IMR-90 (cell line): ENCODE measurements at places on chromosomes 16 and 17. TPM values are rescaled to one million over a fixed set of nuclear protein-coding genes. Genes with fewer than 3 reads are reported as not detected.

The ABCC3 gene
- polyA plus RNA-seq: 6.0 and 6.6 TPM in 2 replicates

DNA sequence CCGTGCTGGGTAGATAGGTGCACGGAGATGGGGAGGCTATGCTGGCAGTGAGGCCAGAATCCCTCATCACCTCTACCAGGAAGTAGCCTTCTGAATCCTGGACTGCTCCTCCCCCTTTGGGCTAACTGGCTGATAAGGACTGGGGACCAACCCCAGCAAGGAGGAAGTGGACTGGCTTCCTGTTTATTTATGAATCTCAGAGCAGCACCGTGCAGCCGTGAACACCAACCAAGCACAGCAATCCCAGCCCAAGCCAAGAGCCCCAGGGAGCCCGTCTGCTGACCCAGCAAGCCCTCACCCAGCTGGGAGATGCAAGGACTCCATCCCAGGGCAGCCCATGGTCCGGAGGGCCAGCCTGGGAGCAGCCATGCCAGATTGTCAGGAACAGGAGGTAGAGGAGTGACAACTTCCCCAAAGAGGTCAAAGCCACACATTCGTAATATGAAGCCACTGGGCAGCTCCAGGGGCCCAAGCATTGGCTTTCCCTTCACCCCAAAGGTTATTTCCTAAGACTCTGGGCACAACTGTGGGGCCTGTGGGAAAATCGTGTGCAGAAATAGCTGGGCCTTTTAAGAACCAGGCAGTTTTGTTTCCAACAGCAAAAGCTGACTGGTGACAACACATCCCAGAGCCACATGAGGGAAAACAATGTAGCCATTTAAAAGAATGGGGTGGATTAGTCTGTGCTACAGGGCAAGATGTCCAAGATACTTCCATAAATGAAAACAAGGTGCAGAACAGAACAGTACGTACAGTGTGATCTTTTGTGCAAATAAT, 23.9 kb downstream of the PHB1 start:
- DNase-seq: no peak

DNA sequence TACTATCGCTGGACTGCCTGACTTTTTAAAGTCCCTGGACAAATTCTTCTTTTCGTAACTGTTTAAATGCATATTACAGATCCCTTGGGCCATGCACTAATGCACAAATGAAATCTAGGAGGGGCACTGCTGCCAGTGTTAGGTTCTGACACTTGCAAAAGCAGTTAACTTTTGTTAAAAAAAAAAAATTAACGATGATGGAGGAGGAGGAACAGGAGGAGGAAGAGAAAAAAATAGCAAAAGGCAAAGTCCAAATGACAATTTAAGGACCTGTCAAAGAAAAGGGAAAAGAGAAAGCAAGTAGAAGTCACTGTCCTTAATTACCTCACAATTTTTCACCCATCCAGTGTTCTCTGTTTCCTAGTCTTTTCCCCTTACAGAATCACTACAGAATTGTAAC, 97.8 kb upstream of the CORO6 start:
- no peak for DNase-seq

The MYO19 gene
- 52.3 and 55.6 TPM in 2 replicates for polyA plus RNA-seq

DNA sequence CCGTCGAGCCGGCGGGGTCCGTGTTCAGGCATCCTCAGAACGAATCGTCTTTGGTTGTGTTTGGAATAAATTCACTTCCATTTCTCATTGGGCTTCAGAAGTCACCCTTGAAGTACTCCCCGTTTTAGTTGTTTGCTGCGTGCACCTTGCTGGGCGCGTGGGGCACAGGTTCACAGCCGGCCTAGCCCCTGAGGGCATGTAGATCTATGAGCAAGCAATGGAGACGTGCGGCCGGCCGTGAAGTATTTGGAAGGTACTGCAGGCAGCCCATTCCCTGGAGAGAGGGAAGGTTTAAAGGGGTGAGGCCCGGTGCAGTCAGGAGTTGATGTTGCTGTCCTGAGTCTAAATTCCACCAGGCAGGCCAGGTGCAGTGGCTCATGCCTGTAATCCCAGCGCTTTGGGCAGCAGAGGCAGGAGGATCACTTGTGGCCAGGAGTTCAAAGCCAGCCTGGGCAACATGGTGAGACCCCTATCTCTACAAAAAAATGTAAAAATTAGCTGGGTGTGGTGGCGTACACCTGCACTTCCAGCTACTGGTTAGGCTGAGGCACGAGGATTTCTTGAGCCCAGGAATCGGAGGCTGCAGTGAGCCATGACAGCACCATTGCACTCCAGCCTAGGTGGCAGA, 714 bp downstream of the ACSF3 start:
- DNase-seq: no peak

DNA sequence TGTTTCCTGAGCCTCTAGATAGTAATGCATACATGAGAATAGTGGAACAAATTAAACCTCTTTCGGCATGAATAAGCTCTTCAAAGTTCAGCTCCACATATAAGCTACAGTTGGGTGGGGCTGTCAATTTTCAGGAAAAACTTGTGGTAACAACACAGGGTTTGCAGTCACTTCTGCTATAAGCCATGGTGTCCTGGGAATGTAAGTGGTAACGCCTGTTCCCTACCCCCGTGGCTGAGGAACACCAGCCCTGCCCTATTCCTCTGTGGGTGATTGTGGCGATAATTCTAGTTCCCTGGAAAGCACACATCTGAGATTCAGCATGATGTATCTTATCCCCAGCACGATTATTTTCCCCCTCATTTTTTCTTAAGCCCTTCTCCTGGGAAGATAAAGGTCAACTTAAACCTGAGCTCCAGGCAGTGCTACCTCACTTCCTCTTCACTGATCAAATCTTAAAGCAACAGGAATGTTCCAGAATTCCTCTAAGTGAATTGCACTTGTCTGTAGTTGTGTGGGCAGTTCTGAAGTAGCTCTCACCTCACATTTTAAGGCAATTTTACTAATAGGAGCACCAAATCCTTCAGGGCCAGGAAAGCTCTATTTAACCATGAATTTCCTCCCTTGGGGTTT, 500.7 kb upstream of the HSBP1 start:
- DNase-seq: no peak

DNA sequence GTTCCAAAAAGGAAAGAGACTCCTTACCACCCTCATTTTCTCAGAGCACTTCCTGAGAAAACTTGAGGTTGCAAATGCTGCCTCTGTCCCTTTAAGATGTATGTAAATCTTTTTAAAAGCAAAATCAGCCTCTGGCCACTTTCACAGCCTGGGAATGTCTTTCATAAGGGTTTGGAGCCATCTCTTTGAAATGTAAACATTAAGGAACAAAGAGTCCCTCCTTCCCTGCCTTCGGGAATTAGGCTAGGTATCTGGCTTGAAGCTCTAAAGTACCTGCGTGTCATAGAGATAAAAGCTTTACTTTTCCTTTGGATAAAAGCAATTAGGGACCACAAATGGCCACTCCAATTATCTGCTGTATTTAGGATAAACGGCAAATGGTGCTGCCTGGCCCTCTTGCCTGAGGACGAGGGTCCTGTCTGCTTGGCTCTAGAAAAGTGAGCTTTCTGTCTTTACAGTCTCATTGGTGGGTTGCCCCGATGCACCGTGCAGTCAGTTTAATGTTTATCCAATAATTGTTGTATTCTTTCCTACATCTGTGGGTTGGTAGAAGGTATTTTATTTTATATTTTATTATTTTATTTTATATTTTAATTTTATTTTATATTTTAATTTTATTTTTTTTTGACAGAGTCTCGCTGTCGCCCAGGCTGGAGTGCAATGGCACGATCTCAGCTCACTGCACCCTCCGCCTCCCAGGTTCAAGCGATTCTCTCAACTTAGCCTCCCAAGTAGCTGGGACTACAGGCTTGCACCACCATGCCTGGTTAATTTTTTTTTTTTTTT, 23.9 kb downstream of the NLRC3 start:
- DNase-seq: peak; percentile 4

- DNase-seq: no peak
Observed at GRCh38 chr17:4184811-4185210, 41.8 kb downstream of the CYB5D2 start.

- DNase-seq: no peak
Observed at GRCh38 chr17:50571681-50572080, 11.2 kb downstream of the CACNA1G start.

The CES3 gene
- 0.03 and 0.06 TPM in 2 replicates for polyA plus RNA-seq

DNA sequence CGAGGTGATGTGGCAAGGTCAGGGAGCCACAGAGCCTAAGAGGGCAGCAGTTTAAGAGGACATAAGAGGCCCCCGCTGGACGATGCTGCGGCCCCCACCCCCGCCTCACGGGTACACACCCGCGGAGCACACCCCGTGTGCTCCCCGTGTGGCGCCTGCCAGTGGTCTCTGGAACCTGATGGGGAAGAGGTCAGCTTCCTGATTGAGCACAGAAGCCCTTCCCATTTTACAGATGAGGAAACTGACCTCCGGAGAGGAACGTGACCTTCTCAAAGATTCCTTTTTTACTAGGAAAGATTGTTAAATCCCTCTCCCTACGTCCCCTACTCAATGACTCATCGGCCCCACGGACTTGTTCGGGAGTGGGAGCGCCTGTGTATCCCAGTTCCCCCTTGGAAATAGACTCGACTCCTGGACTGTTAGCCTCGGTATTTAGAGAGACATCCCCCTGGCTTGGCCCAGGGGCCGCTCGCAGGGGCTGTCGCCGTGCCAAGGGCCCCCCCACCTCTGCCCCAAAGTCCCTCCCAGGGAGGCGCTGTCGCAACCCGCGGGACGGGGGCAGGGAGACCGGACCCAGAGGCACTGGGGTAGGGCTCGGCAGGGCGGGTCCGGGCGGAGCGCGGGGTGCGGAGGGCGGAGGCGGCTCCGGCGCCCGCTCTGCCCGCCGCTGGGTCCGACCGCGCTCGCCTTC, at the start of gene ABCC3:
Gene ABCC3 (plus strand): TSS at position 658 of the 691 bp plus-strand sequence. CDS start 56 bp downstream, outside the sequence.
- no peak for DNase-seq

The KIF2B gene
- not detected in 2 replicates for polyA plus RNA-seq

GRCh38 chr17:38444151-38444550, 15.9 kb downstream of the ARHGAP23 start:
- peak; percentile 63 for DNase-seq

The PLLP gene
- 0.05 TPM in 1 of 2 replicates, not detected in the other for polyA plus RNA-seq

- DNase-seq: no peak
Observed at GRCh38 chr17:57910462-57911420, 44.5 kb downstream of the CUEDC1 start.

The ABCC11 gene
- polyA plus RNA-seq: 0.06 and 0.09 TPM in 2 replicates

GRCh38 chr17:8360260-8360659, 16.2 kb downstream of the KRABD2 start:
- DNase-seq: no peak

The SLC13A2 gene
- polyA plus RNA-seq: not detected in 2 replicates

DNA sequence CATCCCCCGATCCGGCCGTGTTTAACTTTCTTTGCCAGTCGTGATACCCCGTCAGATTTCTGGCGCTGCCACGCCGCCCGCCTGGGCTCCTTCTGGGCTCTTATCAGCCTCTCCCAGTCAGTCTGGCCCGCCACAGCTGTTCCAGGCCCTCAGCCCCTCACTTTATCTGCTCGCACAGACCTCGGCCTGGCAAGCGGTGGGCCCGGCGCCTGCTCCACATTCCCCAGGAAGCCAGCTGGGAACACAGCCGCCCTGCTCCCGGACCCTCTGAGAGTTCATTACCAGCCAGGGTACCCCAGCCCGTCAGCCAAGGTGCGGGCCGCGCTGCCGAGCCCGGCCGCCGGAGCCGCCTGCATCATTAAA, 157.5 kb downstream of the ZNF423 start:
- no peak for DNase-seq

DNA sequence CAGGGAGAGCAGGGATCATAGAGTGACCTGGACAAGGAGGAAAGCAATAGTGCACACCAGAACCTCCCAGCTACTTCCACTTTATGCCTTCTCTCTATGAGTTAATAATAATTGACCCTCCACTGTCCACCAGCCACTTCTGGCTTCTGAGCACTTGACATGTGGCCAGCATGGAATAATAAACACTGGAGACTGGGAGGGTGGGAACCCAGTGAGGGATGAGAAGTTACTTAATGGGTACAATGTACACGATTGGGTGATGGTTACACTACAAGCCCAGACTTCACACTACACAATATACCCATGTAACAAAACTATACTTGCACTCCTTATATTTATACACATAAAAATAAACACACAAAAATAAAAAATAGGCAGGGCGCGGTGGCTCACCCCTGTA, 11.4 kb downstream of the CDC42EP4 start:
- DNase-seq: no peak

DNA sequence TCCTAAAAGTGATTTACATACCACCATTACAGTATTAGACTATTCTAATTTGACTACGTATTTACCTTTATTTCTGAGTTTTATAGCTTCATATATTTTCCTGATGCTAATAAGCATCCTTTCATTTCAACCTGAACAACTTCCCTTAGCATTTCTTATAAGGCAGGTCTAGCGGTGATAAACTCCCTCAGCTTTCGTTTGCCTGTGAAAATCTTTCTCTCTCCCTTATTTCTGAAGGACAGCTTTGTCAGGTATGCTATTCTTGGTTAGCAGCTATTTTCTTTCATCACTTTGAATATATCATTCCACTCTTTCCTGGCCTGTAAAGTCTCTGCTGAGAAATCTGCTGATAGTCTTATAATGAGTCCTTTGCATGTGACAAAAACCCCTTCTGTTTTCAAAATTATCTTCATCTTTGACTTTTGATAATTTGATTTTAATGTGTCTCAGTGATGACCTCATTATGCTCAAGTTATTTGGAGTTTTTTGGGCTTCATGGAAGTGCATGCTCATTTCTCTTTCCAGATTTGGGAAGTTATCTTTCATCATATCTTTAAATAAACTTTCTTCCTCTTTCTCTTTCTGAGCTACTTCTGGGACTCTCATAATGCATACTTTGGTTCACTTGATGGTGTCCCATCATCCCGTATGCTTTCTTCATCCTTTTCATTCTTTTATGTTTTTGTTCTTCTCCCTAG, 285.4 kb upstream of the PMFBP1 start:
- DNase-seq: no peak

The JUP gene
- polyA plus RNA-seq: 27.3 and 28.4 TPM in 2 replicates

The TMC8 gene
- not detected in 2 replicates for polyA plus RNA-seq

GRCh38 chr16:87822108-87822970, 47.0 kb downstream of the SLC7A5 start:
- no peak for DNase-seq

The KRTAP4-5 gene
- not detected in 2 replicates for polyA plus RNA-seq
